ENCODE measurements at places on chromosomes 11 and 22.

GRCh38 chr11:43833657-43834073 is 47.0 kb upstream of the ALKBH3 start:
- no peak overlapping the region for H3K27ac ChIP-seq
- DNase-seq: no peak
- no peak overlapping the region for H3K4me3 ChIP-seq
- no peaks in the 10 kb centered on the region for H3K27me3 ChIP-seq
- no peaks in the 10 kb centered on the region for H3K4me1 ChIP-seq
- H3K36me3 ChIP-seq: 0 out of 2 replicates have a peak, but pooled peaks cover 4% of the 10 kb centered on the region

DNA sequence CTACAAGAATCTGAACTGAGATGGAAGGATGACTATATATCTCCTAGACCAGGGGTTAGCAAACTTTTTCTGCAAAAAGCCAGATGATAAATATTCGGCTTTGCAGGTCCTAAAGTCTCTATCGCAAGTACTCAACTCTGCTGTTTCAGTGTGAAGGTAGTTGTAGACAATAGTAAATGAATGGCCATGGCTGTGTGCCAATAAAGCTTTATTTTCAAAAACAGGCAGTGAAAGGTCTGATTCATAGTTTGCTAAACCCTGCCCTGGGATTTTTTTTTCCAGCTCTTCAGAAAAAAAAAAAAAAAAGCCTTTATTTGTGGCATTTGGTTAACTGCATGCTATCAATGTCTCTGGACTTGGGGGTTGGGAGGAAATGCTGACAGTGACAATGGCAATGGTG is 37.5 kb downstream of the FAM227A start:
- no peak overlapping the region for H3K4me3 ChIP-seq
- peaks cover 15% of the 10 kb centered on the region for H3K36me3 ChIP-seq
- no peaks in the 10 kb centered on the region for H3K27me3 ChIP-seq
- no peak overlapping the region for H3K27ac ChIP-seq

- H3K4me3 ChIP-seq: no peak overlapping the region
- H3K36me3 ChIP-seq: no peaks in the 10 kb centered on the region
- H3K27me3 ChIP-seq: no peaks in the 10 kb centered on the region
Measured at GRCh38 chr11:35998634-35999033, 54.8 kb downstream of the LDLRAD3 start.

DNA sequence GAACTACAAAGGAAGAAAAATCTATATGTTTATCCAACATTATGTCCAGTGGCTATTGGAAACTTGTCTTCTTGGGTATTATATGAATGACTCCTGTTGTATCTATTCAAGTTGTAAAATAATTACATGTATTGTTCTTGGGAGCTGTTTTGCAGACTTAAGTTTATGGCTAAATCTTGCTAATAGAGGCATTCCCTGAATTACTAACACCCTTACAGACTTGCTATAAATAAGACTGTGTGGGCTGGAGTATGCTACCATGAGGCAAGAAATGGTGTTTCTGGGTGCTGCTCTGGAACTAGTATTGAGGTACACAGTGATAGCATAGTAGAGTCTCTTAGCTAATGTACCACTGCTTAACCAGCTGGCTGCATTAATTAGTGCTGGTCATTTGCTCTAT is 155.1 kb downstream of the HIPK3 start:
- H3K36me3 ChIP-seq: no peaks in the 10 kb centered on the region
- H3K27ac ChIP-seq: no peak overlapping the region
- H3K27me3 ChIP-seq: no peaks in the 10 kb centered on the region

- no peak overlapping the region for H3K4me3 ChIP-seq
- H3K27ac ChIP-seq: no peak overlapping the region
- H3K27me3 ChIP-seq: no peaks in the 10 kb centered on the region
- DNase-seq: no peak
- H3K36me3 ChIP-seq: no peaks in the 10 kb centered on the region
Measured at GRCh38 chr22:33512908-33513307, 407.4 kb downstream of the LARGE1 start.

DNA sequence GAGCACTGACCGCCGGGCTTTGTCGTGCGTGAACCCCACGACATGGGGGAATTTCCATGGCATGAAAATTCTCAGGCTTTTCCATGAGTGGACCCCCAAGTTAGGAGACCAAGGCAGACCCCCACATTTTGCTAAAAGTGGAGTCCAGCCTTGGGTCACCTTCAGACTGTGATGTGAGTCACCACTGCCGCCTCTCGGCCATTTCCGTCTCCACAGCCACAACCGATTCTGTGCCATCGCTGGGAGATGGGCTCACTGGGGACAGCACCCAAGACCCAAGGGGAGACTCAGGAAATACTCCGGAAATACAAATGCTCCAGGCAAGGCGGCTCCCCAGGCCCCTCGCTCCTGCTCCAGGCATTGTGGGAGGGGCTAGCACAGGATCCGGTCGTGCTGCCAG is 1.2 kb upstream of the H19 start:
- H3K4me3 ChIP-seq: no peak overlapping the region
- H3K4me1 ChIP-seq: no peaks in the 10 kb centered on the region
- no peaks in the 10 kb centered on the region for H3K36me3 ChIP-seq
- DNase-seq: no peak

DNA sequence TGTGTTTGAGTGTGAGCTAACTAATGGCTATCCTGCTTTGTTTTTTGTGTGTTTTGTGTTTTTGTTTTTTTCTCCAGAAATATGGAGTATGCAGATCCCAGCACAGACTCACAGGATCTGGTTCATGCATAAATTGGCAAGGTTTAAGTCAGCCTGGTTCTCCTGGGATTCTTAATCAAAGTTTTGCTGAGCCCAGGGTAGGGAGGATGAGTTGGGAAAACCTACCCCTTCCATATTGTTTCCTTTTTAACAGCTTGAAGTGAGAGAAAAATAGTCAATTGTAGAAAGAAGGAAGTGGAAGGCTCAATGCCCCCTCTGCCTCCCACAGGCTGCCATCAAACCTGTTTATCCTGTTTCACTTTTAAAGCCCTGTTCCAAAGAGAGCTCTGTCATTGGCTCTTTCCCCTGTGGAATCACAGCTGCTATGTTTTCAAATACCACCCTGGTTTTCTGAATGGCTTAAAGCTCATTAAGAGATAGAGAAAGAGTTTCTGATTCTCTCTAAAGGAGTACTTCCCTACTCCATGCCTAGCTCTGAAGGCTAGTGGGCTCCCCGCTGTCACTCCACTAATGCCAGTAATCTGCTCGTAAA is 23.4 kb upstream of the CADM1 start:
- no peaks in the 10 kb centered on the region for H3K27me3 ChIP-seq
- H3K27ac ChIP-seq: peak overlapping the region; percentile 15
- H3K36me3 ChIP-seq: no peaks in the 10 kb centered on the region
- no peak overlapping the region for H3K4me3 ChIP-seq
- H3K4me1 ChIP-seq: peaks cover 7% of the 10 kb centered on the region

- H3K4me1 ChIP-seq: no peaks in the 10 kb centered on the region
- no peaks in the 10 kb centered on the region for H3K27me3 ChIP-seq
- DNase-seq: no peak
- H3K36me3 ChIP-seq: no peaks in the 10 kb centered on the region
- no peak overlapping the region for H3K27ac ChIP-seq
- no peak overlapping the region for H3K4me3 ChIP-seq
Measured at GRCh38 chr11:113504586-113504985, 29.4 kb upstream of the DRD2 start.

GRCh38 chr22:31923136-31923535 is 21.2 kb upstream of the YWHAH start:
- H3K36me3 ChIP-seq: no peaks in the 10 kb centered on the region
- DNase-seq: no peak
- no peak overlapping the region for H3K27ac ChIP-seq
- no peaks in the 10 kb centered on the region for H3K27me3 ChIP-seq

DNA sequence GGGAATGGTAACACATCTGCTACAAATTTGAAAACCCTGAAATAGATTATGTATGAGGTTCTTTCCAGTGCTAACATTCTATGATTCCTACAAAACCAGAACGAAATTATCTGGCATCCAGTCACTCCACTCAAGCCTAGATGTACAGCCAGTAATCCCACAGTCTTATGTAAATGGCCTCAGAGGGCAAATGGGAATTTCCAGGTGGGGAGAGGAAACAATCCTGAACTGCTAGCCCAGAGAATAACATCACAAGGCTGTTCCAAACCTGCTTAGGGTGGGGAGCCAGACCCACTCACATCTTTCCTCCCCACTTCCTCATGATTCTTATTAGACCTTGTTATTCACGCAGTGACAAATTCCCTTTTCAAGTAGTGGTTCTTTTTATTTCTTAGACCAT is 3.5 kb downstream of the FIBIN start:
- H3K36me3 ChIP-seq: no peaks in the 10 kb centered on the region
- no peak overlapping the region for H3K4me3 ChIP-seq
- H3K4me1 ChIP-seq: no peaks in the 10 kb centered on the region
- H3K27me3 ChIP-seq: peaks cover 13% of the 10 kb centered on the region
- no peak for DNase-seq
- H3K27ac ChIP-seq: no peak overlapping the region

DNA sequence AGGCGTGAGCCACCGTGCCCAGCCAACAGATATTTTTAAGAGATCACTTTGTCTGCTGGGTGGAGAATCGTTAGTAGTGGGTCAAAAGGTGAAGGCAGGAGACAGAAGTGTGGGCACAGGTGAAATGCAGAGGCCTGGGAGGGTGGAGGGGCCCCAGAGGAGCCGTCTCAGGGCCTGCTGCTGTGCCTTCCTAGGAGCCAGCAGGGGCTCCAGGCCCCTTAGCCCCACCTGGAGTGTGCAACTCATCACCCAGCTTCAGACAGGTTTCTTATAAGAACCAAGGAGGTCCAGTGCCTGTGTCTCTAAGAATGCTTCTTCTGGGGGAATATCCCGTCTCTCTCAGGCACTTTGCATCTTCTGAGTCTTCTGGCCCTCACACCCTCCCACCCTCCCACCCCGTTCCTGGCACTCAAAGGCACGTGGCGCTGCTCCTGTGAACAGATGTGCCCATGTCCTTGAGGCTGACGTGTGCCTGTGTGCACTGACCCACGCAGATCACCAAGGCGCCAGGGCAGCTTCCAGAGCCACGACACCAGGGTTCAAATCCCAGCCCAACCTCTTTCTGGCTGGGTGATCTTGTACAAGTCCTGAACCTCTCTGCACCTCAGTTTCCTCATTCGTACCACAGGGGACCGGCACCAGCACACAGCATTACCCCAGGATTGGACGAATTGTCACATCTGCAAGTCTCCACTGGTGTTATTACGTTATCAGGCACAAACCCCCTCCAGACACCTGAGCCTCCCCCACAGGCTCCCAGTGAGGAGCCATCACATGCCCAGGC is 3.4 kb downstream of the ARSA start:
- H3K36me3 ChIP-seq: no peaks in the 10 kb centered on the region
- H3K4me1 ChIP-seq: peaks cover 9% of the 10 kb centered on the region
- H3K27me3 ChIP-seq: peaks cover 16% of the 10 kb centered on the region
- DNase-seq: no peak
- no peak overlapping the region for H3K4me3 ChIP-seq
- no peak overlapping the region for H3K27ac ChIP-seq

- no peak overlapping the region for H3K27ac ChIP-seq
- H3K4me1 ChIP-seq: no peaks in the 10 kb centered on the region
- H3K4me3 ChIP-seq: no peak overlapping the region
- DNase-seq: no peak
- no peaks in the 10 kb centered on the region for H3K36me3 ChIP-seq
Measured at GRCh38 chr11:27868226-27868625, 168.0 kb upstream of the BDNF start.

GRCh38 chr11:124717786-124718651 is 21.7 kb upstream of the NRGN start:
- DNase-seq: peak; percentile 66
- peaks cover 93% of the 10 kb centered on the region for H3K27me3 ChIP-seq
- H3K4me3 ChIP-seq: peak overlapping the region; percentile 76
- H3K27ac ChIP-seq: no peak overlapping the region

GRCh38 chr22:32185821-32186220 is 19.1 kb downstream of the RFPL2 start:
- H3K36me3 ChIP-seq: no peaks in the 10 kb centered on the region
- H3K27ac ChIP-seq: no peak overlapping the region
- no peak for DNase-seq

GRCh38 chr11:67285541-67286498 is 3.3 kb upstream of the ANKRD13D start:
- peaks cover 7% of the 10 kb centered on the region for H3K36me3 ChIP-seq
- DNase-seq: no peak
- H3K4me1 ChIP-seq: peaks cover 10% of the 10 kb centered on the region
- no peak overlapping the region for H3K27ac ChIP-seq
- H3K4me3 ChIP-seq: no peak overlapping the region

DNA sequence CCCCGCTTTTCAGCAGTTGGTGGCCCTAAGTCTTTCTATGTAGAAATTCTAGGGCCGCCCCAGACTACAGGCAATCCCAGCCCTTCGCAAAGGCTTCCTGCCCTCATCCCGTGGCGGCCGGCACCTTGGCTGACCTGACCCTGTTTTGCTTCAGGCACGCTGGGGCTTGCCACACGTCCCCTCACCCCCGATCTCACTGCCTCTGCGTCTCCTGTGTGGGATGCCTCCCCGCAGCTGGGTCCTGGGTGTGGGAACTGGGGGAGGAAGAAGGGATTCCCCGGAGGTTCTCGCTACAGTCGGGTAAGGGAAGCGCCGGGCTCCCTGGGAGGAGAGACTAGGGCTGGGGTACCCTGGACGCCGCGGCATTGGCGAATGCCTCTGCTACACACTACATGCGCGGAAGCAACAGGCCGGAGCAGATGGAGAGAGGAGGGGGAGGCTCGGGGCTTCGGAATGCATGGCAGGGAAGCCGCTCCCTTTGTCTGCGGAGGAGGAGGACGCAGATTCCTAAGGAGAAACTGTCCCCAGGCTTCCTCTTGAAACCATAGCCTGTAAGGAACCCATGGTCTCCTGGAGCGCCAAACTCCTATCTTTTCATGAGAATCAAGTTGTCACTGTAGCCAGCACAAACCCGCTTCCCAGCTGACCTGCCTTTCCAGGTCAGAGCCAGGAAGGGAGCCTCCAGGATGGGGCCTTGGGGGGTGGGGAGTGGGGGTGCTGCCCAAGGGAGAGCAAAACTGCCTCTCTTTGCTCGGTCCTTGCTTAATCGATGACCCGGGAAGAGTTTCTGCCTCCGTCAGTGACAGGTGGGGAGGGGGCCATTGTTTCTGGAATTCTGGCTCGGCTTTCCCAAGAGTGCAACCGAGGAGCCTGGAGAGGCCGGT is 1.4 kb downstream of the DTX4 start:
- peak overlapping the region; percentile 83 for H3K4me3 ChIP-seq
- H3K27me3 ChIP-seq: peaks cover 6% of the 10 kb centered on the region
- H3K27ac ChIP-seq: no peak overlapping the region
- H3K36me3 ChIP-seq: no peaks in the 10 kb centered on the region
- DNase-seq: peak; percentile 81
- peaks cover 13% of the 10 kb centered on the region for H3K4me1 ChIP-seq

DNA sequence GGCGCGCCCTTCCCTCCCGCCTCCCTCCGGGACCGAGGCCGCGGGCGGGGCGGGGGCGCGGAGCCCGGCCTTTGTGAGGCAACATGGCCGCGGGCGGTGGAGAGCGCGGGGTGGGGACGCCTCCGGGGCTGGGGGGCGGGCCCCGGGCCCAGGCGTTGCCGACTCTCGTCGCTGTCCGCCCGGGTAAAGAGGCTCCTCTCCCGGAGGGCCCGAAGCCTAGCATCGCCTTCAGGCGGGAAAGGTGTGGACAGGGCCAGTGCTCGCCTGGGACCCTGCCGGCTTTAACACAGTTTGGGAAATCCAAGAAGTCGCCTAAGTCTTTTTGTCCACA is 369 bp downstream of the DGCR8 start:
- H3K27ac ChIP-seq: peak overlapping the region; percentile 92
- H3K4me1 ChIP-seq: peaks cover 11% of the 10 kb centered on the region
- no peaks in the 10 kb centered on the region for H3K36me3 ChIP-seq
- peak overlapping the region; percentile 97 for H3K4me3 ChIP-seq

GRCh38 chr22:23751441-23751996 is 607 bp upstream of the ZNF70 start:
- peak overlapping the region; percentile 91 for H3K4me3 ChIP-seq
- DNase-seq: peak; percentile 69

- H3K4me3 ChIP-seq: peak overlapping the region; percentile 77
- no peaks in the 10 kb centered on the region for H3K27me3 ChIP-seq
- DNase-seq: peak; percentile 57
- H3K4me1 ChIP-seq: peaks cover 12% of the 10 kb centered on the region
Measured at GRCh38 chr11:61162092-61162941, 1.1 kb upstream of the VPS37C start.

Measured in GM23338 (cell line).